Caco-2 (cell line): ENCODE measurements at places on chromosomes 6 and 20. TPM values are rescaled to one million over a fixed set of nuclear protein-coding genes. Genes with fewer than 3 reads are reported as not detected.

The SMOC2 gene
- total RNA-seq: 2.8 and 4.5 TPM in 2 replicates

The PDE7B gene
- not detected in 2 replicates for total RNA-seq

DNA sequence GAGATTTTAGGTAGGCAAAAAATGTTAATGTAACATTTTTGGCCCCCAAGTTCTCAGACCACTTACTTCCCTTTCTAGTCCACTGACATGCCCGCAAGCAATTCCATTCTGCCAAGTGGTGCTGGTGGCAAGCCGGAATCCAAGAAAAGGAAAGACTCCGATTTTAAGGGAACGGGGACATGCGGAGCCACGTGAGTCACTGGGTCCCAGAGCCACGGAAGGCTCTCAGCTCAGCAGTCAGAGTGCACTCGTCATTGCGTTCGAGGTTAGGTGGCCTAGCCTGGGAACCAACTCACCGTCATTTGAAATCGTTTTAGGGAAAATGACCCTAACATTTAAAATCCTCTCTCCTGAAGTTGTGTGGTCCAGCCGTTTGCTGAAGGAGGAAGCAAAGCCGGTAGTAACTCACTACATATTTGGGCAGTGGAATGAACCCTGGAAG is 711 bp upstream of the SIRT5 start:
- no peak for DNase-seq

DNA sequence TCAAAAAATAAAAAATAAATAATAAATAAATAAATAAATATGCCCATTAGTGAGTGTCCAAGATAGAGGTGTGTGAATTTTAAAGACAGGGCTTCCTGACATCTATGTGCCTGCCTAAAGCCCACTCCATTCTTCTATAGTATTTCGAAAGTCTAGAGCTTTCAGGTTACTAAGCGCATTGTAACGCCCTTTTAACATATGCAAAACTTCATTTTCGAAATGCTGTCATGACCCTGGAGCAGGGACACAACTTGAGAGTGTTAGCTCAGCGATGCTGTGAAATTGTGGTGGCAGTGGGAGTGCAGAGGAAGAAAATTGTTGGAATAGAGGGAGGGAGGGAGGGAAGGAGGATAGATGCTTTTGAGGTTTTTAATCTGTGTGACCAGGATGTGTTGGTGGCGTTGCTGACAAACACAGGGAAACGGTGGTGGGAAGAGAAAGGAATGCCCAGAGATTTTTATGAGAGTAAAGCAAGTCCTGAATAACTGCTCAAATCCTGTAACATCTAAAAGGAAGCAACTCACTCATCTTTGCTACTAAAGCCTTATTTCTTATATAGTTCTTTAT is 169.3 kb downstream of the ARID1B start:
- no peak for DNase-seq
